Midbrain (tissue), 1 donor: ENCODE measurements at places on chromosomes 3 and 15.

DNA sequence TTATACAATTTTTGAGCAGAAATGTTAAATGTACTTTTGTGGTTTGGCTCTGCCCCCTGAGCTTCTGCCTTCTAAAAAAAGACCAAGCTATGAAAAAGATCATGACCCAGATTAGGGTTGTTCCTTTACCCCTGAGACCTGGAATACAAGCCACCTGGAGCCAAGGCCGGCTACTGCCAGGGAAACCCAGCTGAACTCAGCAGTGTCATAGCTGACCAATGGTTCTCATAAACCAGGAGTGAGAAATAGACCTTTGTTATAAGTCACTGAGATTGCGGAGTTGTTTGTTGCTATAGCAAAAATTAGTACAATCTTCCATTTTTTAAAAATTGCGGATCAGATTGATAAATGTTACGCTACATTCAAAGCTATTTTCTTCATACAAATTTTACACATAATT, 1261.7 kb downstream of the ROBO1 start:
- DNase-seq, result no peak

- DNase-seq, result no peak
These were observed 62.0 kb upstream of the ACP3 start for GRCh38 chr3:132255041-132255745.

DNA sequence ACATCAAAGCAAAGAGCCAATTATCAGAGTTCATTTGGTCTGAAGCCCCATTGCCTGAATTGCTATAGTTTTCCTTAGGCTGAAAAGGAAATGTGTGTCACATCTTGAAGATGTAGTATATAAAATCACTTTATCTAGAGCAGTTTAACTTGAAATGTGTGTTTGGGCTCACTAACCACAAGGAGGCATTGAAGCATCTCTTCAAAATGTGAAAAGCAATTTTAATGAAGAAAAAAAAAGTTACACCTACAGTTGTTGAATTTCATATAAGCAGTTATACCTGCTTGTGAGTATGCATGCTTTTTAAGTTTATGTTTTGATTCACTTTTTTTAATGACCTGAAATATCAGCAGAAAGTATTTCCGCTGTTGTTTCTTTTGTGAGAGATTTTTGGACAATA, 129.3 kb downstream of the IQCH start:
- no peak for DNase-seq

DNA sequence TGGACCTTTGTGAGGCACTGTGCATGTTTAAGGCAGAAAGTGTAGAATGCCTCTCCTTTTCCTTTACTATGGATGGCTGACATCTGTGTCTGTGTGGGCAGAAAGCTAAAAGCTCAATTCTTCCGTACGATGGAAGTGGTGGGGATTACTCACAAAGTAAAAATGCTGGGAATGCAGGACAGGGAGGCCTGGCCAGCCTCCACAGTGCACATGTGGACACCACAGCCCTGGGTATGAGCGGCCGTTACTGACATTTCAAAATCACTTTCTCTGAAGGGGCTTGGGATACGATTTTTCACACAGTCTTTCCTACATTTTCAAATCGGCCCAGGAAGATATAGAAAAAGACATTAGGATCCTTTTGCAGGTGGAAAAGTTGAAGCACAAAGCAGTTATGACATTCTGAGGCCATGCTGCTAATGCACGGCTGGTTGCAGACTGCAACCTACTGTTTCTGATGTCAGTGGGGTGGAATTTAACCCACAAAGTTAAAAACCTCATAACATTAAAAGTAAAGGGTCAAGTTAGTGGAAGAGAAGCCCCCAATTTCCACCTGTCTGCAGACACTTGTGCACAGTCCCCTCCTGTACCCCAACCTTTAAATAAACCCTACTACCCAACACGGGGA, 27.9 kb downstream of the EHD4 start:
- DNase-seq, result no peak

- DNase-seq, result no peak
These were observed 337.8 kb downstream of the LRRC3B start for GRCh38 chr3:26960382-26960781.

GRCh38 chr15:79656151-79657000, 224.2 kb downstream of the MINAR1 start:
- DNase-seq, result no peak

- DNase-seq, result no peak
These were observed 5.9 kb downstream of the CDCP1 start for GRCh38 chr3:45140141-45140769.

DNA sequence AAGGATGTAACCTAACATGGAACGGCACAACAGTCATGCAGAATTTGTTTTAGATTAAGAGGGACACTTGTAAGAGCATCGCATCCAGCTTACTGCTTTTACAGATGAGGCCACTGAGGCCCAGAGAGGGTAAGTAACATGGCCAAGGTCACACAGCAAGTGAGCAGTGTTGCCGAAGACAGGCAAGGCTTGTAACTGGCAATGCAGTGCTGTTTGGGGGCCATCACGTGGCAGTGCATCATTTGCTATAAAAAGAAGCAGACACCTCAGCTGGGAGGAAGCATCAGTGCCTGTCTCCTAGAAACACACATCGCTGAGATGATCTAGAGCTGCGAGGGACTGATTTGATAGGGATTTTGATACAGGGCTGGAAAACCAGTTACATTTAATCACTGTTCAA, 108.2 kb upstream of the PROK2 start:
- no peak for DNase-seq

DNA sequence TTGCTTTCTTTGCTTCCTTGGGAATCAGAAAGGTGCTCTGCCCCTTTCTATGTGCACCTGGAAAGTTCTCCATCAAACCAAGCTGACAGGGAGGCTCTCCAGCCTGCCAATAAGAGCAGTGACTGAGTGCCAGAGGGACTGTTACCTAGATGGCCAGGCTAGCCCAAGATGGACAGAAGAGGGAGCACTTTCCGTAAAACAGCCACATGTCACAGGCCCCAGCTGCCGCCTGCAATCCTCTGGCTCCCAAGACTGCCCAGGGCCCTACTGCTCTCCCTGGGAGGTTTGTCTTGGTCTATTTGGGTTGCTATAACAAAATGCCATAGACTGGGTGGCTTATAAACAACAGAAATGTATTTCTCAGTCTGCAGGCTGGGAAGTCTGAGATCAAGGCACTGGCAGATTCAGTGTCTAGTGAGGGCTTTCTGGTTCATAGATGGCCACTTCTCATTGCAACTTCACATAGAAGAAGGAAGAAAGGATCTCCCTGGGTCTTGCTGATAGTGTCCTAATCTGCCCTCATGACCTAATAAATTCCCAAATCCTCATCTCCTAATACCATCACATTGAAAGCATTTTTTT, 72.3 kb downstream of the TAMM41 start:
- peak; percentile 60 for DNase-seq

- no peak for DNase-seq
These were observed 4.4 kb upstream of the GPX1 start for GRCh38 chr3:49362561-49362960.

DNA sequence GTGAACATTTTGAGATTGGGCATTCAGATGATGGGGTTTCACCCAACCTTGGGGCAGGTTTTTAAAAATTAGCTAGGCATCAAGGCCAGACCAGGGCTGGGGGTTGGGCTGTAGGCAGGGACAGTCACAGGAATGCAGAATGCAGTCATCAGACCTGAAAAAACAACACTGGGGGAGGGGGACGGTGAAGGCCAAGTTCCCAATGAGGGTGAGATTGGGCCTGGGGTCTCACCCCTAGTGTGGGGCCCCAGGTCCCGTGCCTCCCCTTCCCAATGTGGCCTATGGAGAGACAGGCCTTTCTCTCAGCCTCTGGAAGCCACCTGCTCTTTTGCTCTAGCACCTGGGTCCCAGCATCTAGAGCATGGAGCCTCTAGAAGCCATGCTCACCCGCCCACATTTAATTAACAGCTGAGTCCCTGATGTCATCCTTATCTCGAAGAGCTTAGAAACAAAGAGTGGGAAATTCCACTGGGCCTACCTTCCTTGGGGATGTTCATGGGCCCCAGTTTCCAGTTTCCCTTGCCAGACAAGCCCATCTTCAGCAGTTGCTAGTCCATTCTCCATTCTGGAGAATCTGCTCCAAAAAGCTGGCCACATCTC, 6.1 kb downstream of the RHO start:
- no peak for DNase-seq

DNA sequence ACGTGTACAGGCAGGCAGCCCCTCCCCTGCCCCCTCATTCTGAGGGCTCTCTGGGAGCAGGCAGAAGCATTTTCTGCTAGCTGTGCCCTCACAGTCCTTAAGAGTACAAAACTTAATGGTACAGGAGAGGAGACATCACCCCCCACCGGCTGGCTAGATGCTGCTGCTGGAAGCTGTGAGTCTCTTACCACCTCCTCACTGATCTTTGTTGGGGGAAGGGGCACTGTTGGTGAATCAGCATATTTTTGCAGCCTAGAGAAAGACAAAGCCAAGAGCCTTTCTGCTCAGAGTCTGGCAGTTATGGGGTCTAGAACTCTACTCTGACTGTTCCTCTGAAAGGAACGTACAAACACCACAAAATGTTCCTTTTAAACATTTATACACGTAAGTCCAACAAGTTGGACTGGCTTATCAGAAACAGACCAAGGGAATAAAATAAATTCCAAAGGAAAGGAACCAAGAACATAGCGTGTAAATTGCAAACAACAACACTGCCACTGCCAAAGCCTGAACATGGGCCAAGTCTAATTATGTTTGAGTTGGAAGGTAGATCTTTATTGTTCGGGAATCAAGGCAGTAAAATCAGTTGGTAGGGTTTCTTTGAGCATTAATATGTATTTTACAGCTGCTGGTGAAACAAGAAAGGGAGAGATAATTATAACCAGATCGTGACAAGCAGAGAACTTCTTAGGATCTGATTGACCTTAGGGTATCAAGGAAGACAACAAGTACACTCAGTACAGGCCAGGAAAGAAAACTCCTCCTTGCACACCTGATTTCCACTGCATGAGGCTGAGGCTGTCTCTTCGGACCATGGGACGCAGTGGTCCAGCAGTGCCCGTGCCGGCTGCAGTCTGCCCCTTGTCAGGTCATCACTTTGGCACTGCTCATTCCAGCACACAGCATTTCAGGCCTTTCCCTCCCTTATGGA, 27.4 kb downstream of the CLK3 start:
- no peak for DNase-seq

GRCh38 chr3:39277893-39278615, 1.8 kb downstream of the CX3CR1 start:
- DNase-seq, result no peak

- DNase-seq, result peak; percentile 70
These were observed 34.1 kb upstream of the HACD2 start for GRCh38 chr3:123618768-123619484.

- DNase-seq, result no peak
These were observed 14.2 kb downstream of the NR1D2 start for GRCh38 chr3:23959135-23959900.

- no peak for DNase-seq
These were observed 31.7 kb downstream of the CHAC1 start for GRCh38 chr15:40984964-40985363.

- DNase-seq, result no peak
These were observed 1077.0 kb downstream of the ROBO1 start for GRCh38 chr3:78690766-78691165.

GRCh38 chr15:90760661-90761232, 43.6 kb downstream of the BLM start:
- peak; percentile 40 for DNase-seq

DNA sequence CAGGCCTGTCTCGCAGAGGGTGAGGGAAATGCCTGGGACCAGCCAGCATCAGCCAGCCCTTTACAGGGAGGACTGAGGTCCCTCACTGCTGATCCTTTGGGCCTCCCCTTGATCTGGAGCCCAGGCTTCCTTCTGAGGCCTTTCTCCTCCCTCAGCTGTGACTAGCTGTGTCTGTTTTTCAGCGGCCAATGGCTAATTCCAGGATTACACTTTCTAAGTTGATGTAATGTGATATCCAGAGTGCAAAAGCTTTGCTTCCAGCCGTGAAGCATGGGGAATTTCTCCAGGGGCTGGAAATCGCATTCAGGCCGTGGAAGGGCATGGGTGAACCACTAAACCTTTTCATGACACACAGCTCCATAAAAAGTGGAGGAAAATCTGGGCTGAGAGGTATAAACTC, 157.6 kb downstream of the SHQ1 start:
- no peak for DNase-seq

- DNase-seq, result no peak
These were observed 107.7 kb upstream of the PLSCR5 start for GRCh38 chr3:146712806-146713205.

GRCh38 chr3:117278424-117279190, 569.0 kb downstream of the TUSC7 start:
- DNase-seq, result no peak

DNA sequence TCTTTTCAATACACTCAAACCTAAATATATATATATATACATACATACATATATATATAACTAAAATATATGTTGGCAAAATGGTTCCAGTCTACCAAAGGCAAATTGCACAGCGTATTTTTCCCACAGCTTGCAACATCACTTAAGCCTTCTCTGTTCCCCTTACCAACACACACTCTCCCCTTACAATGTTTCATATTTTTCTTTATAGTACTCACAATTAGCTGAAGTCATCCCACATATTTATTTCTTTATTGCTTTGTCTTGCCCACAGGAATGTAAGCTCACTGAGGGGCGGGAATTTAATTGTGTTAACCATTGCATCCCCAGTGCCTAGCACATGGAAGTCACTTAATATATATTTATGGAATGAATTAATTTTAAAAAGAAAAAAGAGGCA, 288.3 kb downstream of the ULK4 start:
- DNase-seq, result no peak

DNA sequence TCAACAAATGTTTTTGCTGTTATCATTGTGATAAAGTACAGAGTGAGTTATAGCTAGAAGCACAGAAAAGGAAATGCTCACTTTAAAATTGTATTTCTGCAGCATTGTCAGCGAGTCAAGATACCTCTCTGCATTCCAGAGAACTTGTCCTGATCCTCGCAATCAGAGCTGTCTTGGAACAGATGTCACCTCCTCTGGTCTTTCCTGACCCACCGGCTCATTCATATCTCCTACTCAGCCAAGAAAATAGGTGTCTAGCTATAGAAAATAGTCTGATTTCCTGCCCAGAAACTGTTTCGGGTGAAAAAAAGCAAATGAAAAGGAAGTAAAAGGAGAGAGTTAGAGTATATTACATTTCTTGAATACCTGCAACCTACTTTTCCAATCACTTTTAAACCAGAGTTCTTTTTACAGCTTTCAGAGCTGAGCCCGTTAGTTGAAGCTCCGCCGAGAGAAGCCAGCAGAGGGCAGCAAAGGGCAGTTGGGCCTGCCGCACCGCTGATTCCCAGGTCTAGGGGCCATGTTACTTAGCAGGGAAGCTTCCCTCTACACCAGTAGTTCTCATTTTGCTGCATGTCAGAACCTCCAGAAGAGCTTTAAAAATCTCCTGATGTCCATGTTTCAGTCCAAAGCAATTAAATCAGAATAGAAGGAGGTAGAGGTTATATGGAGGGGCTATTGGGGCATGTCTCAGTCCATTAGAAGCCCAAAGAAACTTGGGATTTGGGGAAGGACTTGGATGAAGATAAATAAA, 185.7 kb upstream of the THRB start:
- DNase-seq, result peak; percentile 42
